Immature natural killer cell (primary cell): ENCODE measurements at places on chromosomes 5 and 9. TPM values are rescaled to one million over a fixed set of nuclear protein-coding genes. Genes with fewer than 3 reads are reported as not detected.

GRCh38 chr5:96297290-96297689 is 135.8 kb downstream of the PCSK1 start:
- no peaks in the 10 kb centered on the region for H3K36me3 ChIP-seq
- H3K4me1 ChIP-seq, result no peaks in the 10 kb centered on the region
- no peak overlapping the region for H3K27ac ChIP-seq

The PIP5KL1 gene
- 0.18 TPM for polyA plus RNA-seq

DNA sequence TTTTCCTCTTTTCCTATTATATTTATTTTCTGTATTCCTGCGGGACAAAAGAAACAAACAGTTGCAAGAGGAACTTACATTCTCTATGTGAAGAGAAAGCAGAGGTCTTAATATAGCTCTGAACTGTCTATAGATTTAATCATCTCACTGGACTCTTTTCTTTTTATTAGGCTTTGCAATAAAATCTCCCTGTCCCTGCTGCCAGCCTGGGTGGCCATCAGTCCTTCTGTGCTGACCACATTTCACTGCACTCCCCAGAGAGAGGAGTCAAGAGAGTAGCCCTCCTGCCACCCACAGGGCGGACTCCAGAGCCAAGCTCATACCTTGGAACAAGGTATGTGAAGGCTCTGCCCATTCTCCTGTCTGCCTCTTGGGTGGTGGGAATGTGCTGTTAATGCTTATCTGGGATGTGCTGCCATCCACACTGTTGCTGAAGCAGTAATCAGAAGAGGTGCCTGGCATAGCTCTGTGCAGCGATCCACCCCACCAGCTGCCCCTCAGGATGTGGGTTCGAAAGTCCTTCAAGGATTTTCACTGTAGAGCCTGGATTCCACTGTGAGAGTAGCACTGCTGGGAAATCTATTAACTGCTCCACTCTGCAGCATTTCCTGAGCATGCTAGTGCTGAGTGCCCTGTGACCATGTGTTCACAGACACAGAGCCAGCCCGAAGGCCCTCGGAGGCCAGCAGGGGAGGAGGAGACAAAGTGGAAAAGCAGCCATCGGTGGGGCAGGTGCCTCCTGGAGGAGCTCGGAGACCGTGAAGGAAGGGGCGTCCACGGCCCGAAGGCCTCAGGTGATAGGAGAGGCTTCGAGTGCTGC is 334.6 kb downstream of the MED10 start:
- H3K4me3 ChIP-seq, result no peak overlapping the region
- H3K36me3 ChIP-seq, result no peaks in the 10 kb centered on the region
- H3K27ac ChIP-seq, result no peak overlapping the region

- H3K36me3 ChIP-seq, result no peaks in the 10 kb centered on the region
- H3K4me3 ChIP-seq, result peak overlapping the region; percentile 68
- H3K27ac ChIP-seq, result peak overlapping the region; percentile 89
- DNase-seq, result peak; percentile 71
- peaks cover 45% of the 10 kb centered on the region for H3K4me1 ChIP-seq
These were observed 19.7 kb downstream of the CAMSAP1 start for GRCh38 chr9:135887585-135888050.

The CLIC3 gene
- polyA plus RNA-seq, result 673 TPM

The HMHB1 gene
- not detected for polyA plus RNA-seq

The TTC33 gene
- polyA plus RNA-seq, result 10.5 TPM

DNA sequence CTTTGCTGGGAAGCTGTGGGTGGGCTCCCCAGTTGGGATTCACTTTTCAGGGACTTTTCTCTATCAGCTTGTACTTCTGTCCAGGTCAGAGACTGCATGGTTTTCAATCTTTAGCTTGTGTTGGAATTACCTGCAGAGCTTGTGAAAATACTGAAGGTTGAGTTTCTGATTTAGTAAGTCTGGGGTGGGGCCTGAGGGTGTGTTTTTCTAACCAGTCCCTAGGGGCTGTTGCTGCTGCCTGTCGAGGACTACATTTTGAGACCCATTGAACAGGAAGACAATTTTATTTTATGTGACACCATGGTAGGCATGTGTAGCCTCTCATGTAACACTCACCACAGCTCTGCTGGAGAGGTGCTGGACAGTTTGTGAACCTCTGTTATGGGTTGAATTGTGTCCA is 14.7 kb upstream of the MLANA start:
- H3K4me3 ChIP-seq, result peak overlapping the region; percentile 38
- no peaks in the 10 kb centered on the region for H3K36me3 ChIP-seq
- peak overlapping the region; percentile 30 for H3K27ac ChIP-seq
- DNase-seq, result no peak
- H3K4me1 ChIP-seq, result peaks cover 74% of the 10 kb centered on the region

DNA sequence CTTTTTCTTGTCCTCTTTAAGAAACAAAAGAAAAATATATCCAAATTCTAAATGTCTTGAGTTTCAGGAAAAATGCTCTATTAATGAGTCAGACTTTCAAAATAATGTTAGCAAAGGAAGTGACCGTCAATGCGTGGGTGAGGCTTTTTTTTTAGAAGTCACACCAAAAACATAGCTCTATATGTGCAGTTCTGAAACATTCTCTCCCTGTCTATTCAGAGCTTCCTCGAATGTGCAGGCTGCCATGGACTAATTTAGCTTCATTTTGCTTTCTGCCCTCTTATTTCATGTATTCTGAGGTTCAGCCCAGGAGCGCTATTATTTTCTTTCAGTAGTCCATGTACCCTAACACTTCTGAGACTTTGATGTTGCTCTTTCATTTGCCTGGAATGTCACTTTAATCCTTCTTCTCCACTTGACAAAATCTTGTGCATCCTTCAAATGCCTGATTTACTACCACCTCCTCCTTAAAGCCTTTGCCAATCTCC is 72.5 kb upstream of the RASA1 start:
- DNase-seq, result no peak
- H3K36me3 ChIP-seq, result no peaks in the 10 kb centered on the region
- peaks cover 22% of the 10 kb centered on the region for H3K4me1 ChIP-seq
- H3K4me3 ChIP-seq, result no peak overlapping the region

DNA sequence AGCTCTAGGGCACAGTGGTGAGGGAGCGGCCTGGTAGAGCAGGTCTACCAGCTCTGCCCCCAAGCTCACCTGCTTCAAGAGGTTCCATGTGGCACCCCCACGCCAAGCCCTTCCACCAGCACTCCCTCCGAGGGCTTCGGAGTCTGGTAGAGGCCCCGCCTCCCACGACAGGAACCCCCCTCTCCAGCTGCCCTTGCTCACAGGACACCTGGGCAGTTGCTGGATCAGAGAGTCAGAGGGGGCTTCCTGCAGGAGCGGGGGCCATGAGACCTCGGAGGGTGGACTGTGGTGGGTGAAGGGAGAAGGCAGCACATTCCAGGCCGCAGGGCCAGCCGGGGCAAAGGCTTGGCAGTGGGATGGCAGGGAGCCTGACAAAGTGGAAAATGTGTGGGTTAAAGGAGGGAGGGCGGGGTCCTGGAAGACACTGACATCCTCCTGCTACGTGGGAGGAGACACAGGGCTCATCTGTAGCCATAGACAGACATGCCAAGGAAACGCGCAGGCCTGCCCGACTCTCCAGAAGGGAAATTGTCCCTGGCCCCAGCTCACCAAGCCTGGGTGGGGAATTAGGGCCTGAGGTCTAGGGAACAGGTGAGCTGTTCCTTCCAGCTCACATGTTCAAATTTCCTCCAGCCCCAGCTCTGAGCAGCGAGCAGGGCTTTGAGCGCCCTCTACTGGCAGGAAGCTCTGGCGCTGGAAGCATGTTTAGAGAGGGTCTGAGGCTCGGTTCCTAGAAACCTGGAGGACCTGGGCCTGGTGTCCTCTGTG is 74.2 kb downstream of the NTNG2 start:
- H3K4me1 ChIP-seq, result no peaks in the 10 kb centered on the region
- H3K4me3 ChIP-seq, result no peak overlapping the region
- no peaks in the 10 kb centered on the region for H3K36me3 ChIP-seq

The SLC6A3 gene
- not detected for polyA plus RNA-seq

The ARL14EPL gene
- polyA plus RNA-seq, result not detected

- H3K27ac ChIP-seq, result no peak overlapping the region
- no peaks in the 10 kb centered on the region for H3K36me3 ChIP-seq
- DNase-seq, result no peak
- H3K4me1 ChIP-seq, result no peaks in the 10 kb centered on the region
- H3K27me3 ChIP-seq, result no peaks in the 10 kb centered on the region
These were observed 36.4 kb downstream of the NXNL2 start for GRCh38 chr9:88571419-88571818.

GRCh38 chr9:97384406-97385262 is 27.3 kb upstream of the TDRD7 start:
- H3K4me1 ChIP-seq, result peaks cover 8% of the 10 kb centered on the region
- H3K27ac ChIP-seq, result no peak overlapping the region
- no peak overlapping the region for H3K4me3 ChIP-seq
- H3K36me3 ChIP-seq, result peaks cover 4% of the 10 kb centered on the region
- DNase-seq, result no peak
- H3K27me3 ChIP-seq, result peaks cover 5% of the 10 kb centered on the region

- peak overlapping the region; percentile 96 for H3K27ac ChIP-seq
- H3K4me3 ChIP-seq, result peak overlapping the region; percentile 99
- H3K27me3 ChIP-seq, result peaks cover 8% of the 10 kb centered on the region
- DNase-seq, result no peak
- peaks cover 46% of the 10 kb centered on the region for H3K4me1 ChIP-seq
These were observed 378 bp downstream of the DROSHA start for GRCh38 chr5:31531543-31531887.

GRCh38 chr5:174312641-174313040 is 267.1 kb downstream of the NSG2 start:
- no peak overlapping the region for H3K27ac ChIP-seq
- H3K27me3 ChIP-seq, result peaks cover 10% of the 10 kb centered on the region
- no peaks in the 10 kb centered on the region for H3K4me1 ChIP-seq
- no peak overlapping the region for H3K4me3 ChIP-seq

The OLFM1 gene
- polyA plus RNA-seq, result not detected

DNA sequence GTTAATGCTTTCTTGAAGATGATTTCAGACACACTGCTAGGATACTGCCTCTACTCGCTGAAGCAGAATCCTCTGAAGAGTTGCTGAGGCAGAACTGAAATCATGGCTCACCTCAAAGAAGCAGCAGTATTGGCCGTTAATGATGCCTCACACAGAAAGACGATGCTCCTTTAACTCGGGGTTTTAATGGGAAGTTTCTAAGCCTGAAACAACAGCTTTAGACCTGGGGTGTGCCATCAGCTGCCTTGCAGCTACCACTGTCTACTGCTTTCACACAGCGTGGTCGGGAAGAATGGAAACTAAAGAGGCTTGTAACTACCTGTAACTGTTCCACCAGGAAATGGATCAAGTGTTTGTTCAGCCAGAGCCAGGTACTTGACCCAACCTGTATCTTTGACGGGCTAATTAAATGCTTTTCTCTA is at the start of gene CTXN3:
TSS of gene CTXN3 (plus strand) at position 65 of the 422 bp plus-strand sequence. CDS start 8,440 bp downstream, outside the sequence.
- H3K4me1 ChIP-seq, result no peaks in the 10 kb centered on the region
- H3K27ac ChIP-seq, result no peak within 1 kb of the TSS
- no peak within 1 kb of the TSS for H3K4me3 ChIP-seq
- H3K36me3 ChIP-seq, result no peaks in the 10 kb centered on the region

DNA sequence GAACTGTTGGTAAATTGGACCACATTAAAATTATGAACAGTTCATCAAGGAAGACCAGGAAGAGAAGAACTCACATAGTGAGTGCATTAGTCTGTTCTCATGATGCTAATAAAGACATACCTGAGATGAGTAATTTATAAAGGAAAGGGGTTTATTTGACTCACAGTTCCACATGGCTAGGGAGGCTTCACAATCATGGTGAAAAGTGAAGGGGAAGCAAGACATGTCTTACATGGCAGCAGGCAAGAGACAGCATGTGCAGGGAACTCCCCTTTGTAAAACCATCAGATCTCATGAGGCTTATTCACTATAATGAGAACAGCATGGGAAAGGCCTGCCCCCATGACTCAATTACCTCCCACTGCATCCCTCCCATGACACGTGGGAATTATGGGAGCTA is 135.9 kb upstream of the MAN2A1 start:
- no peaks in the 10 kb centered on the region for H3K36me3 ChIP-seq
- no peak overlapping the region for H3K27ac ChIP-seq
- peaks cover 1% of the 10 kb centered on the region for H3K27me3 ChIP-seq
- H3K4me3 ChIP-seq, result no peak overlapping the region

The TGFBI gene
- polyA plus RNA-seq, result 10.9 TPM

GRCh38 chr5:39700523-39700922 is 275.7 kb upstream of the DAB2 start:
- no peak overlapping the region for H3K27ac ChIP-seq
- peaks cover 1% of the 10 kb centered on the region for H3K27me3 ChIP-seq
- H3K4me1 ChIP-seq, result no peaks in the 10 kb centered on the region

- no peaks in the 10 kb centered on the region for H3K27me3 ChIP-seq
- DNase-seq, result no peak
- no peak overlapping the region for H3K27ac ChIP-seq
- no peaks in the 10 kb centered on the region for H3K36me3 ChIP-seq
- H3K4me3 ChIP-seq, result no peak overlapping the region
These were observed 1211.2 kb downstream of the EFNA5 start for GRCh38 chr5:106459541-106459940.

DNA sequence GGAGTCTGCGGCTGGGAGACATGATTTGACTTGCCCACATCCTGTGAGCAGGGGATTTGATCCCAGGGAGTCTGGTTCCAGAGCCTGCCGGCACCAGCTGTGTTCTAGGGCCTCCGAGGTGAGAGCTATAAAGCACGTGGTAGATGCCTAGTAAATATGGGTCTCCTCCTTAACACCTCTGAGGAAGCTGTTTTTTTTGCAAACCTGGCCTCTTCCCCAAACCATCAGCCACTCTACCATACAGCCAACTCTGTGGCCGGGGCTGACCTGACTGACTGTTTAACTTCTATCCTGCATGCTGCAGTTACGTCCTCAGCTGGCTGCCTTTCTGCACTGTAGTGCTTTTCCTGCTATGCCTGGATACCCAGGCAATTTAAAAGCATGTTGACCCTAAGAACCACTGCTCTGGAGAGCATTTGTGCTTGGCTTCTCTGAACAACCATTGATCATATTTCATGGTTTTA is 220.5 kb downstream of the SLIT3 start:
- no peak overlapping the region for H3K27ac ChIP-seq
- H3K36me3 ChIP-seq, result no peaks in the 10 kb centered on the region
- H3K4me3 ChIP-seq, result no peak overlapping the region
- no peak for DNase-seq
- H3K27me3 ChIP-seq, result no peaks in the 10 kb centered on the region

The IFNA2 gene
- polyA plus RNA-seq, result not detected

DNA sequence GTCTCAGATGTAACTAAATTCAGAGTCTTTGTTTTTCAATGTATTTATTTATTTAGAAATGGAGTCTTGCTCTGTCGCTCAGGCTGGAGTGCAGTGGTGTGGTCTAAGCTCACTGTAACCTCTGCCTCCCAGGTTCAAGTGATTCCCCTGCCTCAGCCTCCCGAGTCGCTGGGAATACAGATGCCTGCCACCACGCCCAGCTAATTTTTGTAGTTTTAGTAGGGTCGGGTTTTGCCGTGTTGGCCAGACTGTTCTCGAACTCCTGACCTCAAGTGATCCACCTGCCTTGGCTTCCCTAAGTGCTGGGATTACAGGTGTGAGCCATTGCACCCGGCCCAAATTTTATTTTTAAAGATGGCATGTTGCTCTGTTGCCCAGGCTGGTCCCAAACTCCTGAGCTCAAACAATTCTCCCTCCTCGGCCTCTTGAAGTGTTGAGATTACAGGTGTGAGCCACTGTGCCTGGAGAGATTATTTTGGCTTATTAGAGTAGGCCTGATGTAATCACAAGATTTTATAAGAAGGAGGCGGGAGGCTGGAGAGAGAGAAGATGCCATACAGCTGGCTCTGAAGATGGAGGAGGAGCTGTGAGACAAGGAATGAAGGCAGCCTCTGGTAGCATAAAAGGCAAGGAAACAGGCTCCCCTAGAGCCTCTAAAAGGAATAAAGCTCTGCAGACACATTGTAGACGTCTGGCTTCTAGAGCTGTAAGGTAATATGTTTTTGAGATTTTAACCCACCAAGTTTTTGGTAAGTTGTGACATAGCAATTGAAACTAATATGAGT is 12.9 kb upstream of the KLF9 start:
- no peak overlapping the region for H3K27ac ChIP-seq
- H3K4me3 ChIP-seq, result no peak overlapping the region
- peaks cover 2% of the 10 kb centered on the region for H3K27me3 ChIP-seq
- no peaks in the 10 kb centered on the region for H3K36me3 ChIP-seq
- H3K4me1 ChIP-seq, result peaks cover 6% of the 10 kb centered on the region

The FOXD4L3 gene
- polyA plus RNA-seq, result not detected
